Kidney (tissue), 22 donors: ENCODE measurements at places on chromosomes 11 and 22. TPM values are rescaled to one million over a fixed set of nuclear protein-coding genes. Genes with fewer than 3 reads are reported as not detected.

Gene CHRM4
- total RNA-seq = 0.16 TPM

Gene LRRC4C
- 1.6 TPM for total RNA-seq

Gene HTATIP2
- total RNA-seq = 37.5 TPM

Gene CACNA1I
- total RNA-seq = 0.63 TPM

Gene MS4A6E
- total RNA-seq = 0.38 TPM

Gene PRG3
- not detected for total RNA-seq

Gene CD6
- 6.7 TPM for total RNA-seq

Gene CCS
- total RNA-seq = 40.7 TPM

Gene MRGPRE
- total RNA-seq = 0.22 TPM

Gene C1QTNF4
- 0.25 TPM for total RNA-seq

Gene MYRF
- 36.3 TPM for total RNA-seq

Gene UCP2
- total RNA-seq = 104 TPM

Gene INPP5J
- total RNA-seq = 6.2 TPM

Gene MYOD1
- not detected for total RNA-seq

Gene SMIM35
- total RNA-seq = not detected
